ENCODE measurements at places on chromosomes 2 and 18. TPM values are rescaled to one million over a fixed set of nuclear protein-coding genes. Genes with fewer than 3 reads are reported as not detected.
A peak's percentile ranks its signal among the peaks of the same experiment; 100 is the strongest.

GRCh38 chr2:211216221-211216620 lies 659.8 kb downstream of the CPS1 start:
- no peak for DNase-seq

DNA sequence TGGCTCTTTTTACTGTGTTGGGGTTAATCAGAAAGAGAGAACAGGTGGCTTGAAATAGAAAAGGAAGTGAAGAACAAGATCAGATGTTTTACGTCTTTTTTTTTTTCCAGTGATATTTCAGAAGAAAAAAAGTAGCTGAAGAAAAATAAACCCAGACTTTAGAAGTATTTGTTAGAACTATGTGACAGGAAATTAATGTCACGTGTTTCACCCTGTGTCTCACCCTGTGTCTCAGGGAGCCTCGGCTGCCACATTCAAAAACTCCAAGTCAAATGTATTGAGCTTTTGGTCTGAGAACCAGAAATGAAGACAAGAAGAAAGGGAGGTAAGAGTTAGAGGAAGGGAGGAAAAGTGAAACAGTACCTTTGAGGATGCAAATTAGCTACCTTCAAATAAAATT lies 38.0 kb downstream of the AKAIN1 start:
- no peak for DNase-seq

GRCh38 chr2:240791221-240791800 lies 28.7 kb downstream of the KIF1A start:
- DNase-seq = no peak

DNA sequence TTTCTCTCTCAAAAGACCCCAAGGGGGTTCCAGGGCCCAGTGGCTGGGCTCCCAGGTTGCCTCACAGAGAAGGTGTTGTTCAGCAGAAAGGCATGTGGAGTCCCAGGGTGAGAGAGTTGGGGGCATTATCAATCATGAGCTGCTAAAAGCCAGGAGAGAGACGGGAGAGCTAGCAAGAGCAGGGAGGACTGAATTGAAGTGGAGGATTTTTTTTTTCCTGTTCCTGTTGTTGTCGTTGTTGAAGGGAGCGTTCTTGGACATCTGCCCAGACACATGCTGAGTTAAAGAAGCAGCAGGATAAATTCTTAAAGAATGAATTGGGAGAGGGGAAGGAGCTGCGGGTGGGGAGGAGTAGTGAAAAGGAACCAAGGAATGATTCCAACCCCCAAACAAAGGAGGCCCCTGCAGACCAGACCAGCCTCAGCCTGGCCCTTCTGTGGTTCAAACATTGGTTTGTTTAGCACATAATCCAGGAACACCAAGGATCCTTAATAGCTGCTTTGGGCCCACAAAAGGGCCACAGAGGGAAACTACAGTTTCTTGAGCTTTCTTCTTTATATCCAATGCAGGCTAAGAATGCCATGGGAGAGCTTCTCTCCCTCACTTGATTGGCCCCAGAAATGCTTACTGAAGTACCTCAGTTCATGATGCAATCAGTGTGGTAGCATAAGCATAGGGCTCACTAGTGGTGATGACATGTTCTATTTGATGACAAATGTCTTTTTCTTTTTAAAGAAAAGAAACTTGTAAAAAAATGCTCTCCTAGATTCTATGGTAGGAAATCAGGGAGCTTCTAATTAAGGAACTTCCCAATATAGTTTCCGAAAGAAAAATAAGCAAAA lies 146.0 kb downstream of the SETBP1 start:
- DNase-seq = no peak

DNA sequence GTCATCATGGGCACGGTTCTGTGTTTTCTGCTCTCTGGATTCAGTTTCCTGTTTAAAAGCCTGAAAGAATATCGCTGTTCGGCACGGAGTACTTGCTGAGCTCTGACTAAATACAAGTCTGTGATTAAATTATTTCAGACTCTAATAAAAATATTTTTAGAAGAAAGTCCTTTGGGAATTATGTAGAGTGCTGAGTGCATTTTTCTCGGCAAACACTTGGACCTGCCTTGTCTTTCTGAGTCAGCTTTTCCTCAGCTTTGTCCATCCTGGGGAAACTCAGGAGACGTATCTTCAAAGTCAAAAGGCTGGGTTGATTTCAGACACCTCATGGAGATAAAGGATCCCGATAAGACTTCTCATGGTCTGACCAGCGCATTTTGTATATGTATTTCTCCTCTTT lies 45.9 kb downstream of the IL1R2 start:
- DNase-seq = no peak

- no peak for DNase-seq
Observed at GRCh38 chr2:11642972-11643371, 27.0 kb downstream of the NTSR2 start.

GRCh38 chr2:213491376-213491775 lies 207.1 kb downstream of the SPAG16 start:
- DNase-seq = no peak

DNA sequence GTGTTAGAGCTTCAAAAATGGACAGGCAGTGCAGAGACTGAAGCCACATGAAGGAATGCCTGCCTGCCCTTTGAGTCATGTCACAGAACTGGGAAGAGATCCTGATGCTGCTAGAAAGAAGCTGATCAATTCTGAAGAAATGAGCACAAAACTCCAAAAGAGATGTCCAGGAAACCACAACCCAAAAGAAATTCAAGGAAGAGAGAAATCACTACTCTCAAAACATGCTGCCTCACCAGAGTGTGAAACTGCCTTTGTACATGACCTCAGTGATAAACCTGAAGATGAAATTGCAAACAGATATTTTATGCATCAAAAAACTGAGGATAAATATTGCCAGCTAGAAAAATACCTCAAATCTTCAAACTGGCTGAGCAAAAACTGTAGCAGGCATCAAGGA lies 20.5 kb downstream of the USP40 start:
- no peak for DNase-seq

DNA sequence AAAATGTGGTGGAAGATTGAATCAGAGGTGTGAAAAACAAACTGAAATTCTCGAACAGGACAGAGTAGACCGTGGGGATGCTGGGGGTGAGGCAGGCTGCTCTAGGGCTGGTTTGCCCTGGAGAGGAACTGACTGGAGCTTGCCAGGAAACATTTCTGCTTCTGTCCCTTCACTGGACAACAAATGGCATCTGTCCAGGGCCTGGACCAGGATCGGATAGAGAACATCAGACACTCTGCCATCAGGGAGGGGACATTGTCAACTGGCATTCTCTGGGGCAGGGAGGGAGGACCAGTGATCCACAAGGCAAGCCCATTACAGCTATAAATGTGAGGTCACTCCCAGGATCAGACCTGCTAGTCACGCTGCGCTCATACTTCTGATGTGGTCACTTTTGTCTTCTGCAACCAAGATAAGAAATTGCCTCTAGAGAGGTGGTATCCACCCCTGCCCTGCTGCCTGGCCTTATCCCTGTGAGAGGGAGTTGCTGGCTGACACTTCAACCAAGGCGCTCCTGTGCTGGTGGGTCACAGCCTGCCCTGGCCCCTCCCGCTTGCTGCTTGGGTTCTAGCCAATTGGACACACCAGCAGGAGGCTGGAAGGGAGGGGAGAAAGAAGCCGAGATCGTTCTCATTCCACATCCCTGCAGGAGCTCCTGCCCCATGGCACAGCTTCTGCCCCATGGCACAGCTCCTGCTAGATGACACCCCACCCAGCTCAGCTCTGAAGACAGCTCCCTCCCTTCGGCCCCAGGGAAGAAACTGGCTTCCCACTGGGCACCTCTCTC lies 8.7 kb downstream of the NPPC start:
- no peak for DNase-seq

GRCh38 chr18:63079114-63079513 lies 240.5 kb downstream of the BCL2 start:
- DNase-seq = peak; percentile 13

DNA sequence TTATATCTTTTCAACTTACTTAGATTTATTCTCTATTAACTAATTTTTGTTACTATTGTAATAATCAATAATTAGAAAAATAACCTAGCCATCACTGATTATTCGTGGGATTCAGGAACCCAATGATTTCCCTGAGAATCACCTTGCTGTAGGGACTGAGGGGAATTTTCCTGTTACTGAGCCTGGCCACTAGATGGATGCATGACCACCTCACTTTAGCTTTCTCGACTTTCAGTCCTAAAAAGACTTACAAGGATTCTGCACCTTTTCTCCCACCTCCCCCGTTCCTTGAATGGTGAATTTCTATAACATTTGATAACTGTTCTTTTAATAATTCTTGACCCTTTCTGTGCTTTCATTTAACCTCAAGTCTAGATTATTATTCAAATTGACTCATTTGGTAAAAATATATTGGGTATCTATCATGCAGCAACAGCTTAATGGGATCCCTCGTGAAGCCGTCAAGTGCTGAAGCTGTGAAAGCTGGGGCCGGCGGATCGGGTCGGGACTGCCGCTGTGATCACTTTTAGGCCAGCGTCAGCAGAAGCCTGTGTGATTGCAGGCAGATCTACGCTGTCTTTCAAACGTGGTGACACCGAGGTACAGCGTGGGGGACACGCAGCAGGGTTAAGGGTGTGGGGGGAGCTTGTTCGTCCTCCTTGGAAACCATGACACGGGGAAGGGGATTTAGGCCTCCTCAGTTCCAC lies 38.8 kb upstream of the TMEM18 start:
- DNase-seq = no peak

DNA sequence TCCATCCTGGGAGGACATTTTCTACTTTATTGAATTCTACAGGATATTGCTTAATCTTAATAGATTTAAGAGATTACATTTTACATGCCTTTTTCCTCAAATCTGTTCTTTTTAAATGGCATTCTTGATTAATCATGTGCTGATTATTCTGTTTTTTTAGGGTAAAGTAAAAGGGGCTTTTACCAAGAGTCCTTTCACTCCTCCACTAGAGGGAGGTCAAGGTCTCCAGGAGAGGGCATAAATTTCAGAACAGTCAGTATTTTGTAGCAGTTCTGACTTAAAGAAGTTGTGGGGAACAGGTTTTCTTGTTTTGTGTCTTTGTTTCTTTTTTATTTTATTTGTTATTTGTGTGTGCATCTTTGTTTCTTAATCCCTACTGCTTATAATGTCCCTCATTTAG lies 25.4 kb downstream of the WDR75 start:
- DNase-seq = no peak

GRCh38 chr2:169739351-169739750 lies 5.7 kb downstream of the KLHL23 start:
- no peak for DNase-seq

GRCh38 chr2:190538201-190538600 lies 3.7 kb upstream of the NEMP2 start:
- no peak for DNase-seq

- no peak for DNase-seq
Observed at GRCh38 chr2:29946505-29946904, 25.1 kb upstream of the ALK start.

DNA sequence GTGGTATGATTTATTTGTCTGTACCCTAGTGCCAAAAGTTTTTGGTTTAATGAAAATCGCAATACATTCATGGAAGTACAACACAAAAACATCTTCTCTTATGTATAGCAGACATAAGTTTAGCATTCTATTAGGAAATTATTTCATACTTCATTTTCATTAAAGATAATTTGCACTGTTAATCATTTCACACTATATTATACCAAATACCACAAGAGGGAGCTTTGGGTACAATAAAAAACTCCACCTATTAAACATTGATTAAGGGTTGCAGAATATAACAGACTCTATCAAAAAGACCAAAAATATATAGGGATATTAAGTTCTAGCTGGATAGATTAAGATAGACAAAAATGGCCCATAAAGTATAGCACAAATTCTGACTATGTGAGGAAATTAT lies 79.0 kb downstream of the SLC66A3 start:
- no peak for DNase-seq

- no peak for DNase-seq
Observed at GRCh38 chr2:173862612-173863217, 102.5 kb downstream of the SP3 start.

Gene FBLN7
- total RNA-seq = 4.2 TPM

Gene ASB18
- total RNA-seq = not detected

Gene SLC8A1
- total RNA-seq = 42.1 TPM

Gene LOXHD1
- total RNA-seq = not detected

Gene MYCN
- 24.6 TPM for total RNA-seq

Gene STPG4
- total RNA-seq = not detected

Gene PPM1B
- 39.8 TPM for total RNA-seq

Gene RSAD2
- total RNA-seq = 3.4 TPM

Measured in type B pancreatic cell (in vitro differentiated cells).